ENCODE measurements at places on chromosomes 4 and X.

- DNase-seq: no peak
Measured at GRCh38 chr4:2340272-2341061, 78.0 kb downstream of the ZFYVE28 start.

- DNase-seq: no peak
Measured at GRCh38 chr4:30833206-30833605, 113.0 kb downstream of the PCDH7 start.

GRCh38 chrX:96684339-96685209 is at the start of gene DIAPH2:
TSS of gene DIAPH2 (plus strand) at chrX:96684842.
- peak; percentile 77 for DNase-seq

GRCh38 chrX:106415276-106415895 is 196.4 kb upstream of the RADX start:
- DNase-seq: no peak

DNA sequence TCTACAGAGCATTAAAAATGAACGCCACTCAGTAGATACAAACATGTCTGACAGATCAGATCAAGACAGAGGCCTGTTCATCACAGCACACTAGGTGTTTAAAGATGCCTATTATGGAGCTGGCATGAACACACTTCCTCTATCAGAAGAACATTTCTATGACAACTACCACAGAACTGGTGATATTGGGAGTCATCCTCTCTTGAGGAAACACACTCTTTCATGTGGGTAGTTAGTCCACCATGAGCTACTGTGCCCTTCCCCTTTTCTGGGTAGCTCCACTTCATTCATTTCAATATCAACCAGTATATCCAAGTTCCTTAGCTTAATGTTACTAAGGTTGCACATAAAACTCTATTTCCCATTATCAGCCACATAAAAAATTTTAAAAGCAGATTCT is 46.7 kb downstream of the MAOB start:
- no peak for DNase-seq

DNA sequence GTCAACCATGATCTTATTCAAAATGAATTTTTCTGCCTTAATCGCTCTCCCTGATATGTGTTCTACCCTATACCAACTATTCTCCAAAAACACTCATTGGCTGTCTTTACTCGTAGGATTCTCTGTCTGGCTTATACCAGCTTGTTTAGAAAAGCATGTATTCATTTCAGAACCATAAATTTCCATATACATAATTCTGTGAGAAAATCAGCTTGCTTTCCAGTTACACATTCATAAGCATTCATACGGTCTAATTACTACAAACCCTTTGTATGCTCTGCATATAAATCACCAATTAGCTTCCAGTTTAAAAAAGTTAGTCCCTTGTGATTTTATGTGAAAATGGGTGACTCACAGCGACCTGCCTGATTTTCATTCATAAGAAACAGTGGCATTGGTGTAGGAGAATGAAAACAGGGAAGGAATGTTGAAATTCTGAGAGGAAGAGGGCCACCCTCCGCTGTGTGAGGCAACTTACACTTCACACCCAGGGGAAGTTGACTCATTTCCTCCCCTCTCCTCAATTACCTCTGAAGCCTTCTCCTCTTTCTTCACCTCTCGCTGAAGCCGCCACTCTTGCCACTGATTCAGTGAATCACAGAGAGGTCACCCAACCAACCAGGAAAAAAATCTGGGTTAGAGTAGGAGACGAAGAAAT is 63.3 kb downstream of the MEPE start:
- no peak for DNase-seq

DNA sequence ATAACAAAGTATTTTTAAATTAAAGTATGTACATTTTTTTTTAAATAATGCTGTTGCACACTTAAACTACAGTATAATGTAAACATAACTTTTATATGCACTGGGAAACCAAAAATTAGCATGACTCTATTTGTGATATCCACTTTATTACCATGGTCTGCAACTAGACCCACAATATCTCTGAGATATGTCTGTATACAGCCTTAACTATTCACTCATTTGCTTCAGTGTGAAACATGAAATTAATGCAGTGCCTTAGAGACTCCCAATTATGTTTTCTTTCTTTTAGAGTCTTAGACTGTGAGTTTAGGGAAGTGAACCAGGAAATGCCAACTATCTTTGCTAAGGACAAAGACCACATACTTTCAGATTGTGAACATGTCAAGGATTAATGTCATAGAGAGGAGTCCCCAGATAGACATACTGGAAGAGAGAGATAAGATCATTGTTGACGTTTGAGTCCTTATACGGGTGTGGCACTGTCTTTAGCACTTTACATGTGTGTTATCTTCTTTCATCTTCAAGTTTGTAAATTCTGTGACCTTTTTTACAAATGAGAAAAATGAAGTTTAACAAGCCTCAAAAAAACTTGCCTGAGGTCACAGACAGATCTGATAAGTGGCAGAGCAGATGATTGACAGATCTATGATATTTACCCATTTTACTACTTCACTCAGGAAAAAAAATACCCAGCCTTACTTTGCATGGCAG is 23.2 kb downstream of the CXorf58 start:
- DNase-seq: no peak

DNA sequence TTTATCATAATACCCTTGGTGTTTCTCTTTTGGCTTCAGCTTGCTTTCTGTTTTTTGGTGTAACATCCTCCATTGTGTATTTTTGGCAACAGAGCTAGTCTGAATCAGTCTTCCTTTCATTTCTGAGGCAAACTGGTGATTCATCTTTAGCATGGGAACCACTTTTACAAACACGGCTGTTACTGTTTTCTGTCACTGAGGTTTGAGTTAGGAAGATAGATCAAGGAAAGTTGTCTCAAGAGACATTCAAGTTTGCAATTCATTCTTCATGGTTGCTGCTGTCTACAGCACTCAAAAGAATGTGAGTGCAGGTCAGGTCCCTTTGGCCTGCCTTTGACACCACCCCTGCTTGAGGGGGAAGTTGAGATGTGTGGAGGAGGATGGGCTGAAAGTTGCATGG is 36.3 kb downstream of the IL21 start:
- no peak for DNase-seq

- no peak for DNase-seq
Measured at GRCh38 chr4:182885022-182885737, 32.0 kb downstream of the DCTD start.

GRCh38 chr4:11424000-11424399 is 4.7 kb downstream of the HS3ST1 start:
- no peak for DNase-seq

DNA sequence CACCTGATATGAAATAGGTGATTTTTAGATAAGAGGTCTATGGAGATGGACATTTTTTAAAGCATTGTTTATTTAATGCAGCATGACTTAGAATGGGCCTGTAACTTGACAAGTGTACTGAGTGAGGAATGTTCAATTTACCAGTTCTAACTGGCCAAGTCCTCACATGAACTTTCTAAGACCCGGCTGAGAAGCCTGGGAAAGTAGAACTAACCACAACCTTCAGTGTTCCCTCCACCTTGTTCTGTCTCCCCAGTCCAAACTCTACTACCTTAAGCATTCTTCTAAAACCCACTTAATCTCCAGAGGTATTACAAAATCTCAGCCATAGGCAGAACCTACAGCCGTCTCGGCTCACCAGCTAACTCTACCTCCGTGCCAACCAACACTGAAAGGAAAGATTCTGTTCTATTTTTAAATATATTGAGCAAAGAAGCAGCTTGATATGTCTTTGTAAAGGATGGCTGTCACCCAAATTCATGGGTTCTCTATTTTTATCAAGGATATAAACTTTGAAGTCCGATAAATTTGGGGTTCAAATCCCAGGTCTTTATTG is 6.8 kb downstream of the PPARGC1A start:
- DNase-seq: no peak

- no peak for DNase-seq
Measured at GRCh38 chrX:39955625-39956024, 142.1 kb downstream of the BCOR start.

- DNase-seq: no peak
Measured at GRCh38 chr4:11625211-11625610, 196.5 kb upstream of the HS3ST1 start.
